ENCODE measurements at places on chromosomes 16 and 17.
A peak's percentile ranks its signal among the peaks of the same experiment; 100 is the strongest.

GRCh38 chr16:27364493-27365141 lies 37.4 kb upstream of the IL21R start:
- no peak for DNase-seq

DNA sequence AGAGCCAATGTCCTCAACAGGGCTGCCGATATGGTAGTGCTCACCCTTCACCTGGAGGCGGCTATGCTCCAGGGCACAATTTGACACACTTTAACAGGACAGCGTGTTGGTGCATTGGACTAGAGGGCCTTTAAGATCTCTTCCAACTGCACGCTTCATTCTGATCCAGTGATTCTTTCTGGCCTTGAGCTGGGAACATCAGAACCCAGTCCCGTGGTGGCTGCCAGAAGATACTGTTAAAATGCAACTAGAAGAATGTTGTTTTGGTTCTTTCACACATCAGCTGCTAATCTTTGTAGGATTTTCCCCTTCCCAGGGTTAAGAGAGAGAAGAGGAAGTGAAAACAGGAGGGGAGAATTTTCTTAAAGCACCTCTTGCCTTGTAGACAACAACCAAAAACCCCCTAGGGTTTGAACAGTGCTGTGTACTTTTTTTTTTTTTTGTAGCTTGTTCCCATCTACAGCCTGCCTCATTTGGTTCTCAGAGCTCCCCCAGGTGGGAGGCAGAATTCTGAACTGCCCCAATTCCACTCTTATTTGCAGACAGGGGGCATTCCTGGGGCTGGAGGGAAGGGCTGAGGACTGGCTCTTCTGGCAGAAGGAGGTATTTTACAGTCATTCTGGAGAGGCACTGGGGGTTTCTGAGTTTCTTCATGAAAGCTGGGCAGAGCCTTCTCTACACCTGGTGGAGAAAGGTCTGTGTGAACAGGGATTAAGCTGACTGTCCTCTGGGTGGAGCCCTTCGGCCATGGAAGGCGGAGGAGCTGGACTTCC lies 32.4 kb downstream of the SMARCE1 start:
- peak; percentile 72 for DNase-seq

DNA sequence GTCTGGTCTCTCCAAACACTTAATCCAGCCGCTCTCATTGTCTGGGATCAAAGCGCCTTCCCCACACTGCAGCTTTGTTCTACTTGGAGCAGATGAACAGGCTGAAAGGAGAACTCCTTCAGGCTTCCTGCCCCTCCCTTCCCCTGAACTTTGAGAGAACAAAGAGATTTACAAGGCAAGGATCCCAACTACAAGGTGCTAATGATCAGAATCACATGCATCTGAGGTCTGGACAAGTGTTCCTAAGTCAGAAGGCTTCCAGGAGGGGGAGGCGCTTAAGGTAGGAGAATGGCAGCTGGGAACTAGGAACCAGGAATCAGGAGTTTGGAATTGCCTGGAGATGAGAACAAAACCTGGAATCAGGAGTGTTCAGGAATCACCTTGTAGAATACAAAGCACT lies 606.3 kb upstream of the CDH11 start:
- peak; percentile 71 for DNase-seq

- DNase-seq = no peak
Observed at GRCh38 chr17:81409190-81409935, 14.1 kb downstream of the BAHCC1 start.

DNA sequence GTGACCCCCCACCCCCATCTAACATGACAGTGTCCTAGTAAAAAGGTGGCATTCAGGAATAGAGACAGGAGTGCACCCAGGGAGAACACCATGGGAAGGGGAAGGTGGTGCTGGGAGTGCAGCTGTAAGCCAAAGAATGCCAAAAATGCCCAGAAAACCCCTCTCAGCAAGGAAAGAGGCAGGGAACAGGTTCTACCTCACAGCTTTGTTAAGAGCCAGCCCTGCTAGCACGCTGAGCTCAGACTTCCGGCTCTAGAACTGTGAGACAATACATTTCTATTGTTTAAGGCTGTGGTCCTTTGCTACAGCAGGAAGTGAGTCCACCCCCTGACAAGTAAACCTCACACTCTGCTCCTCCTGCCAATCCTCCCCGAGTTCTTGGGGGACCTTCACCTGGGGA lies 302.4 kb upstream of the N4BP1 start:
- DNase-seq = no peak

DNA sequence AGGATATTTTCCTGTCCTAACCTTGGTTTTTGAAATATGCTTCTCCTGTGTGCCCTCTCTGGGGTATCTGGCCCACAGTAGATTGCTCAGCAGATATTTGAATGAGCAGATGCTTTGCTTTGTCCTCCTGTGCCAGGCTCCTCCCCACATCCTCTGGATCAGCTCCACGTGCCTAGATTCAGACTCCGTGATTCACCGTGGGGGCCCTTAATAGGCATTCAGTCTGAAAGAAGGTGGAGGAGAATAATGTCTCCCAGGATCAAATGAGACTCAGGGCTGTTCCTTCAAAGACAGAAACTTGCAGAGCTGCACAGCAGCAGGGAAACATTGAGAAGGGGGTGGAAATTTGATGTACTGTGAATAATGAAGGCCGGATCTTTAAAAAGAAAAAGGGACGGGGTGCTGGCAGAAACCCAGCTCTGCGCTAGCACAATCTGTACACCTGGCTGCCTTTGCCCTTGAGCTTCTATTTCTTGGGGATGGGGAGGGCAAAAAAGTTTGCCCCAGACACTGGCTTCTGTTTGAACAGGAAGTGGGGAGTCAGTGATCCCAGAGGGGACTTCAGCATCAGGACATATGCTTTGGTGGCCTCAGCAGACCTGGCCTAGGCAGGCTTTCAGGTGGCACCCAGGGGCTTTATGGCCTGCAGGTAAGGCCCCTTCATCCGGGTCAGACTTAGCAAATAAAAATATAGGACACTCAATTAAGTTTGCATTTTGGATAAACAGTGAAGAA lies 15.9 kb upstream of the SLC12A3 start:
- DNase-seq = peak; percentile 49

- DNase-seq = no peak
Observed at GRCh38 chr16:29312835-29313558, 93.5 kb downstream of the NPIPB11 start.

DNA sequence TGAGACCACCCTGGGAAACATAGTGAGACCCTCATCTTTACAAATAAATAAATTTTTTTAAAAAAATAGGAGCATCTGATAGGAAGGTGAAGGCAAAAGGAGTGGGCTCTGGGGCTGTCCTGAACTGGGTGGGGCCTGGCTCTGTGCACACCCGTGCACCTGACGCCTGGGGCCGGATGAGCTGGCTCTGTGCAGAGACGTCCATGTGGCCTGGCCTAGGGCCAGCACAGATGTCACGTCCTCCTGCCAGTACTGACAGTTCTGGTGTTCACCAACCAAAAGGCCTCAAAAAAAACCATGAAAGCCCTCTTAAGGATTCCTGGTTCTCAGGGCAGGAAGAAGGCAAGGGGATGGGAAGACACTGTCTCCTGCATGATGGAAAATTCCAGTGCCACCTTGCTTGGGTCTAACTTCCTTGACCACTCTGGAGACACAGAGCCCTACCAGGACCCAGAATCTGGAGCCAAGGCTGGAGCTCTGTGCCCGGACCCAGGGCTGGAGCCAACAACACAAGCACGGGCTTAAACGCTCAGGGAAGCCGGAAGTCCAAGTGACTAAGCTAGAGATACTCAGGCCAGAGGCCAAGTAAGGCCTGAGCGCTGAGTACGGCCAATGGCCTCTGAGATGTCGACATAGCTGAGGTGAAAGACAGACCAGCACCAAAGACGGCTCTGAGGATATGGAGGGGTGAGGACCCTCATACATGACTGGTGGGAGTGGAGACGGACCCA lies 32.9 kb downstream of the COPRS start:
- DNase-seq = no peak

GRCh38 chr17:49783791-49784190 lies 4.7 kb upstream of the KAT7 start:
- no peak for DNase-seq

- peak; percentile 45 for DNase-seq
Observed at GRCh38 chr17:47692137-47692894, 1.6 kb upstream of the TBKBP1 start.

DNA sequence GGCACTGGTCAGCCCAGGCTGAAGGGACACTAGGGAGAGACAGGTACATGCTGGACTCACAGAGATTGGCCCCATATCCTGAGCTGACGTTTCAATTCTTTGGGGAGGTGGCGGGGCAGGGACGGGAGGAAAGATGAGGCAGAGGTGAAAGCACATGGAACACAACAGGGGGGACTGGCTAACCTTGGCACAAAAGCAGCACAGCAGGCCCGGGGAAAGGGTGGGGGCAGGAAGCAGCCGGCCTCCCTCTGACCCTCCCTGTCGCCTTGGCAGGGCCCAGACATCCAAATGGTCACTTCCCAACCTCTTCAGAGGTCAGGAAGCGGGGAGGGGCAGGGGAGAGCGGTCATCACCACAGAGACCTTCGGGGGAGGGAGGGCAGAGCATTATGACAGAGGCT lies 6.6 kb downstream of the VAT1 start:
- DNase-seq = no peak

GRCh38 chr17:10417431-10417830 lies 4.3 kb downstream of the MYH8 start:
- no peak for DNase-seq

GRCh38 chr16:24538756-24539294 lies 541 bp upstream of the RBBP6 start:
- DNase-seq = no peak

DNA sequence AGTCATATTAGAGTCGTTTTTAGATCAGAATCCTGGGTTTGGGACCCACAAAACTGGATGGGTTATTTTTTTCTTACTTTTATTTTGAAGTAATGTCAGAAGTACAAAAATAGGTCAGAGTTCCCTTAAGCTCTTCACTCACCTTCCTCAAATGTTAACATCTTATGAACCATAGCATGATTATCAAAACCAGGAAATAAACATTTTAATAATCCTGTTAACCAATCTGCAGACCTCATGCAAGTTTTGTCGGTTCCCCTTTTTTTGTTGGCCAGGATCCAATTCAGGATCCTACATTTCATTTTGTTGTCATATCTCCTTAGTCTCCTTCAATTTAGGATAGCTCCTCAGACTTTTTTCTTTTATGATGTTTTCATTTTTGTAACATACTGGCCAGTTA lies 162.0 kb downstream of the CHD9 start:
- DNase-seq = no peak

GRCh38 chr17:77892469-77893143 lies 65.9 kb upstream of the TNRC6C start:
- DNase-seq = peak; percentile 85

GRCh38 chr16:10667239-10667638 lies 27.5 kb downstream of the TEKT5 start:
- DNase-seq = no peak

GRCh38 chr16:70508752-70509151 lies 14.6 kb downstream of the COG4 start:
- DNase-seq = no peak

DNA sequence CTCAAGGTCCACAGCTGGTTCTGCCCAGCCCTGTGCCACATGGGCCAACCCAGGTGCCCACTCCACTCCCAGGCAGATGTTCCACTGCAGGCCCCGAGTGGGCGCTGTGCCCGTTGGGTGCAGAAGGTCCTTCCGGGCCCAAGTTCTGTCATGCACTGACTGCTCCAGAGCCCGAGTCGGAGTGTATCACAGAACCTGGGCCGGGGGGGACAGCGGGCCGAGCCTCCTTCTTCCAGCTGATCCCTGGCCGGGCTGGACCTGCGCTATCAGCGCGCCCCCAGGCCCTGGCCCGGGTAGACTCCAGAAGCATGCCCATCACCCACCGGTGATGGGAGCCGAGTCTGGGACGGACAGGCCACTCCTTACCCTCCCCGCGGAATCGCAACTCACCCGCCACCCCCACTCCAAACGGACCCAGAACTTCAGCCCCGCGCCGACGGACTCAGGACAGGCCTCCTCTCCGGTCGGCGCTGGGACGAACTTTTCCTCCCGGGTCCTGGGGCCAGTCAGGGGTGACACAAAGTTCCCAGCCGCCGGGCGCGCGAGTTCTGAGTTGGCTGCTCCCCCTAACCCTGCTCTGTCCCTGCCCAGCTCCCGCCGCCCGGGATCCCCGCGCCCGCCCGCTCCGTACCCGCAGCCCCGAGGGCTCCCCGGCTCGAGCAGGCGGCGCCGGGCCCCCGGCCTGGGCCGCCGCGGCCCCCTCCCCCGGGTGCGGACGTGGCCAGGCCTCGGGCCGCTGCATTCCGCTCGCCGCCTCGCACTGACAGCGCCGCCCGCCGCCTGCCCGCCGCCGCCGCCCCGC lies at the start of gene COPZ2:
Gene COPZ2 (minus strand): TSS at position 762 of the 802 bp plus-strand sequence. CDS start 20 bp downstream, at position 742.
- DNase-seq = peak; percentile 80

DNA sequence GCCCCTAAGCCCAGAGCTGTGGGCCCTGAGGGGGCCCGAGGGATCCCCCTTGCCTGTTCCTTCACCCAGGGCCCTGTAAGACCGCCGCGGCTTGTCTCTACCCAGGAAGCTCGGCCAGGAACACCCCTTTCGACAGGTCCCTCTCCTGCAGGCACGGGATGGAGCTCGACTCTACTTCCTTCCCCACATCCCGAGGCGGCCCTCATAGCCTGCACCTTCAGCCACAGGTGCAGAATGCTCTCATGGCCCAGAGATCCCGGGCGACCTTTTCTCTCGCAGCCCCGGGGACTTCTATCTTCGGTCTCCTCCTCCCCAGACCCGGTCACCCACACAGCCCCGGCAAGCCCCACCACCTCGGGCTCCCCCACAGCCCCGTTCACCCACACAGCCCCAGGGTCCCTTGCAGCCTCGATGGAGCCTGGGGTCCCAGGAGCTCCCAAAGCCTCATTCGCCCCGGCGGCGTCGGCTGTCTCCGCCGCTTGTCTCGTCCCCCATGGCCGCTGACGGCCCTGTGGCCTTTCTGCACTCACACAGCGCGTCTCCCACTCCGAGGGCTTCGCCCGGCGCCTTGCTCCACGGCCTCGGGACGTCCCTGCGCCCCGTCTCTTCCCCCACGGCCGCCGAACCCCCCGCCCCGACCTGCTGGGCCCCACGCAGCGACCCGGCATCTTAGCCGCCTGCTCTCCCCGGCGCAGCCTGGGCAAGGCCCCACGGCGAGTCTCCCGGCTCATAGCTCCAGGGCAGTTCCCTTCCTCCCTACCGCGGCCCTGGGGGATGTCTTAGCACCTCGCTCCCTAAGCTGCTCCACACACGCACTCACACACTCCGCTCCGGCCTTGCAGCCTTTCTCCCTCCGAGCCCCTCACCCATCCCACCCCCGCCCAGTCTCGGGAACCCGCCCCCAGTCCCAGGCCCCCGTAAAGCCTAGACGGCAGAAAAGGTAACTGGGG lies 650 bp downstream of the KIAA0753 start:
- peak; percentile 82 for DNase-seq

DNA sequence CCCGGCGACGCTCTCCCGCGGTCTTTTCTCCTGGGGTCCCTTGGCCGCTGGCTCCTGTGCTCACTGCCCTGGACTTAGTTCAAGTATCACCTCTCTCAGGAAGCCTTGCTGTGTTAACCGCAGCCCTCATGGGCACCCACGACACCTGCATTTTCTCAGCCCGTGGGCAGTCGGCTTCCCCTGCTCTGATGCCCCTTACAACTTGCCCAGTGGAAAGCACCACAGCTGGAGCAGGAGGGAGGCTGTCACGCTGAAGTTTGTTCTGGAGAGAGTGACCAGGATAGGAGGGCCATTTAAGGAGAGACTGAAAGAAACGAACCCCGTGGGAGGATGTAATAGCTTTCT lies 395 bp downstream of the STXBP4 start:
- DNase-seq = no peak

- peak; percentile 75 for DNase-seq
Observed at GRCh38 chr17:2852729-2853282, 56.6 kb downstream of the RAP1GAP2 start.

GRCh38 chr16:87252269-87252970 lies 64.8 kb downstream of the C16orf95 start:
- no peak for DNase-seq

GRCh38 chr16:72313903-72314302 lies 141.9 kb upstream of the PMFBP1 start:
- no peak for DNase-seq

- no peak for DNase-seq
Observed at GRCh38 chr16:17515421-17516210, 44.9 kb upstream of the XYLT1 start.
